ENCODE measurements at places on chromosomes 1 and 21.
A peak's percentile ranks its signal among the peaks of the same experiment; 100 is the strongest.

GRCh38 chr1:156203331-156203730 lies 9.4 kb downstream of the SLC25A44 start:
- no peak for DNase-seq

DNA sequence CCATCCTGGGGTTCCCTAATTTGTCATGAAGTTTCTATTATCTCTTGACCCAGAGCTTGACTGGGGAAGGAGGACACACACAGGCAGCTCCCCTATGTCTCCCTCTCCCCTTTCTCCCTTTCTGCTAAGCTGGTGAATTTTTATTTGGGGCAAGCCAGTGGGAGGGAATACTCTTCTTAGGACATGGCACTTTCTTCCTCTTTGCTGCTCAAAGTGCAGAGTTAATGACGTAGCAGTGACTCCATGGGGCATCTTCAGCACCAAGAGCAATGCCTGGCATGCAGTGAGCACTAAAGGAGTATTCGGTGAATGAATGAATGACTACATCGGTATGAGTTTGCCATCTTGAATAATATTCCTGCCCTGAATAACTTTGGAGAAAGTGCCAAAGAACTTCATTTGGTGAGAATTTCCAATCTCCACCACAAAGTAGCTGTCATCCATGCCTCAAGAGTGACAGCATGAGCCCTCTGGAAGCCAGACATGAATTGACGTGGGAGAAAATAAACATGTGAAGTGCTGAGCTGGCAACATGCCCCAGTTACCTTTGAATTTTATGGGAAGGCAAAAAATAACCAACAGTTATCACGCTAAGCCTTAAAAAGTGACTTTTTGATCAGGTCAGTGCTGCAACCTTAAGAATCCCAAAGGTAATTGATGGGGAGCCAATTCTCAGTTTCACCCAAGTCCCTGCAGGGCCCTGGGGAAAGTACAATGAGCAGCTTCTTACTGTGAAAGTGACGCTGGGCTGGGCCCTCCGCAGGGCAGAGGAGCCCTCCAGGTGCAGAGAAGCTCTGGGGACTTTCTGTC lies 22.1 kb upstream of the ATF3 start:
- no peak for DNase-seq

GRCh38 chr1:98002288-98002687 lies 81.5 kb upstream of the DPYD start:
- no peak for DNase-seq

DNA sequence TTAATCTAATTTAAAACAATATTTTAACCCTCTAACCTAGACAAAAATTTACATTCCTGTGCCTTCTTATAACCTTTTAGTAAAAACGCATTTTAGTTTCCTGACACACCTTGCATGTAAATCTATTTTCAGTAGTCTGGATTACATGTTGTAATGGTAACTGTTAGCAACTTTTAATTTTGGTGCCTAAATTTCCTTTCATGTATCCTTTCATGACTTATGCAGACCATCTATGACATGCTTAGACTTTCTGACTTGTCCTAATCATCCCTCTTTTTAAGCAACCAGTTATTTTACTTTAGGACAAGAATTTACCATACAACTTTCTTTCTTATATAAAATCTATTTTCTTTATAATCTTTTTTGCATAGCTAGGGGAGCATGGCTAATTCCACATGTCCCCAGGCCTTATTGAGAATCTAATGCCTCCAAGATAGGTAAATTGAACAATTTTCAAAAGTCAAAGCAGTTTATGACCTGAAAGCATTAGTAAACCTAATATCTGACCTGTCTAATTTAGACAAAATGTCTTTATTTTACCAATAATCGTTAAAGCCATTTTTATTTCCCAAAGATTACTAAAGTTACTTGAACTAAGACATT lies 57.5 kb upstream of the IL12RB2 start:
- no peak for DNase-seq

DNA sequence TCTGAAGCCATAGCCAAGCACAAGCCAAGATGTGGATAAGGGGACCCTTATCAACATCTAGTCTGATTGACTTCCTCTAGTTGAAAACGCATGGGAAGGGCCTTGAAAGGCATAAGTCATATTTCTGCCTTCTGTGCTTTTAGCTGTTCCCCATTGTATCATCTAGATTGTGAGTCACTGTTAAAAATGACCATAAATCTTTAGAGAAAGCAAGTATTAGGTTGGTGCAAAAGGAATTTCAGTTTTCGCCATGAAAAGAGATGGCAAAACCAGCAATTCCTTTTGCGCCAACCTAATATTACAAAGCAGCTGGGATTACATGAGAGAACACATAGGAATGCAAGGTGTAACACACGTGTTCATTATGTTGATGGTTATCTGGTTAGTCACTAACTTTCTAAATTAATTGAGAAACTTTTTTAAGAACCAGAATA lies 63.6 kb downstream of the CLIC6 start:
- no peak for DNase-seq

DNA sequence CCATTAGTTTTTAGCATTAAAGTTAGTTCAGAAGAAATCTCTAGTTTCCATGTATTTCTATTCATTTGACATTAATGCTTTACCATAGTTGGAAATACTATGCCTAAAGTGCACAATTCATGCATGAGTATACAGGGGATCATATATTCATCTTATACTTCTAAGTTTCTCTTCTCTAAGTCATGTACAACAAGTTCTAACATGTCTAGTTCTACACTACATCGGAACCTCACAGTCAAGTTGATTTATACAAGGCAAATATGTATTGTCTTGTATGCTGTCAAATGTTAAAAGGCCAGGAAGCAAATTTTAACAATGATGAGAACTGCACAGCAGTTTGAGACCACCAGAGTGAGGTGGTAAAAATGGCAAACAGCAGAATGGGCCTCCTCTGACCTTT lies 22.9 kb upstream of the MOB3C start:
- DNase-seq = no peak

DNA sequence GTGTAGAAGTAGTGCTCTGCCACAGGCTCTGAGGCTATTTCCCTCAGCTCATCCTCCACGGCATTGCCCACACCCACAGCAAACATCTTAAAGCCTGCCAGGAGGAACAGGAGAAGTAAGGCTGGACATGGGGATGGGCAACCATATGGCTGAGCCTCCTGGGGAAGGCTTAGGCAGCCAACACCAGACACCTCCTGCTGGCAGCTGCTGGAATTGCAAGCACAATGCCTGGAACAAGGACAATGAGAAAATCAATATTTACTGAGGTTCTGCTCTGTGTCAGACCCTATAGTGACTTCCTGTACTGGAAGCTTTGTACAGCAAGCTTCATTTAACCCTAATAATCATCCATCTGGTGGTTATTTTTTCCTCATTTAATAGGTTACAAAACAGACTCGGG lies 8.2 kb downstream of the MATN1 start:
- DNase-seq = no peak

DNA sequence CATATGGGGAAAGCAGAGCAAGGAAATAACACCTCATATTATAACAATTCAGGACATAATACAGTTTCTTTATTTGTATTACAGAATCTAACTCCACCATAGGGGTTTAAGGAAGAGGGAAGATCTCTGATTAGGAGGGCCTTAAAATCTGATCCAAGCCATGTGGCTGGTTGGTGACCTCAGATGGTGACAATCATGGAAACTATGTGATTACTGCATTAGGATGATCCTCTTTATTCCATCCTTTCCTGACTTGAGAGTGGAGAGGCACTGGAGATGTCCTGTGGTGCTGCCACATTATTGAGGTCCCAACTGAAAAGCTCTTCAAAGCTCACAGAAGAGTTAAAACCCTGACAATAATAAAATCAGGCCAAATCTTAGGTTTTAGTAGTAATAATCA lies 168.1 kb upstream of the BEND5 start:
- DNase-seq = no peak

GRCh38 chr1:185421485-185422107 lies 104.6 kb upstream of the IVNS1ABP start:
- no peak for DNase-seq

- no peak for DNase-seq
Measured at GRCh38 chr21:38843806-38844503, 38.2 kb downstream of the ETS2 start.

DNA sequence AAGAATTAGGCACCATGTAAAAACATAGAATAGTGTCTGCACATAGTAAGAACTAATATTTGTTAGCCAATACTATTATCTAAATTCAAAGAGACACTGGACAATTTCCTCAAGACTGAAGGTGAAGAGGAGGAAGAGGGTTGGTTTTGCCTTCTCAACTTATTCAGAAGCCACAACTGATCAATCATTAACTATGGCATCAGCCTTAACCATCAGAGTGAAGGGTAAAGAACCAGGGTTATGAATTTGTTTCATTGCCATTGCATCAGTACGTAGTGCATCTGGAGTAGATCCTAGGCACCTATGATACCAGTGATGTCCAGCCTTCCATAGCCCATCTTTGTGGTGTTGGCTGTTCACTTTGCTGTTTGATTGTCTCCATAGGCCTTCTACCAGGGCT lies 421.7 kb upstream of the DEPDC1 start:
- DNase-seq = no peak

DNA sequence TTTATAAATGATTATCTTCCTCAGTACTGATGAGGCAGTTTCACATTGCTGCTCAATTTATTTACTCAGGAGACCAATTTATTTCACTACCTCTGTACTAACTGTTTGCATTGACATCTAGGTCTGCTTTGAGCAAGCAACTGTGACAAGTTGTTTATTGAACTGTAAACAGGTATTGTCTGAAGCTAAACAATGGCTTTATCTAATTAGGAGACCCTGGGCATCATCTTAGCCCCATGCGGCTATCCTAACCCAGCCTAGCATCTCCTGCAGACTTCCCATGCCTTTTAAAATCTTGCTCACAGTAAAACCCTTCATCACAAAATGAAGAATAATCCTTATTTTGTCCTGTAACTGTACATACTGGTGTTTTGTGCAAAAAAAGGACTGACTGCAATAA lies 348.2 kb downstream of the RWDD3 start:
- DNase-seq = no peak

DNA sequence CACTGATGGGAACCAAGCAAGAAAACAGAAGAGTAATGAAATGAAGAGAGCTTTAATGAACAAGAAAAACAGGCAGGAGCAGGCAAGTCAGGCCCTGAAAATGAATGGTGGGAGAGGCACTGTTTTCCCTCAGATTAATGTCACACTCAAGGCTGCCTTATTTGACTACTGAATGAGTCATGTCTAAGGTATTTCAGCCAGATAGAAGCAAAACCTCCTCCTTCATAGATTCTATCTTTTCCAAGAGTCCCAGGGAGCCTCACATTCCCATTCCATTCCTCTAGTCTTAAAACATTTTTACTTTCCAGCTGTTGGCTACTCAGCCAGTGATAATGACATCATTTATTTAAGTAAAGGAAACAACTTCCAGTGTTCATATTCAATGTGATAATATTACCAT lies 228.4 kb upstream of the NRIP1 start:
- DNase-seq = no peak

- DNase-seq = no peak
Measured at GRCh38 chr1:22349362-22350043, 102.1 kb upstream of the ZBTB40 start.

DNA sequence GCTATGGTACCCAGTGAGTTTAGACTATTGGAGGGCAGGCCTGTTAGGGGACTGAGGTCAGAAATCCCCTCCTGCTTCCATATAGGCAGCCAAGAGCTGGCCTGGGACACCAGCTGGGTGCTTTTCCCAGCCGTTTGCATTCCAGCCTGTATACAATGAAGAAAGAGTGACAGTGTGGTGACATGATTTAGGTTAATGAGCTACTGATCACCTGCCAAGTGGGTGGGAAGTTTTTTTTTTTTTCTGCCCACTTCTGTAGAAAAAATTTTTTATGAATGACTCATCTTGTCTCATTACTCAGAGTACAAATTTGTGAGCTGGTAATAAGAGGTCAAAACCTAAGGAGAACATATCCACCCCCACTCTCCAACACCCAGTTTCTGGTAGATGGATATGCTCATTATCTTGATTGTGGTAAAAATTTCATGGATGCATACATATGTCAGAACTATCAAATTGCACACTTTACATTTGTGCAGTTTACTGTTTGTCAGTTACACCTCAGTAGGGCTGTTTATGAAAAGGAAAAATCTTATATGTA lies 16.4 kb upstream of the CGN start:
- no peak for DNase-seq

DNA sequence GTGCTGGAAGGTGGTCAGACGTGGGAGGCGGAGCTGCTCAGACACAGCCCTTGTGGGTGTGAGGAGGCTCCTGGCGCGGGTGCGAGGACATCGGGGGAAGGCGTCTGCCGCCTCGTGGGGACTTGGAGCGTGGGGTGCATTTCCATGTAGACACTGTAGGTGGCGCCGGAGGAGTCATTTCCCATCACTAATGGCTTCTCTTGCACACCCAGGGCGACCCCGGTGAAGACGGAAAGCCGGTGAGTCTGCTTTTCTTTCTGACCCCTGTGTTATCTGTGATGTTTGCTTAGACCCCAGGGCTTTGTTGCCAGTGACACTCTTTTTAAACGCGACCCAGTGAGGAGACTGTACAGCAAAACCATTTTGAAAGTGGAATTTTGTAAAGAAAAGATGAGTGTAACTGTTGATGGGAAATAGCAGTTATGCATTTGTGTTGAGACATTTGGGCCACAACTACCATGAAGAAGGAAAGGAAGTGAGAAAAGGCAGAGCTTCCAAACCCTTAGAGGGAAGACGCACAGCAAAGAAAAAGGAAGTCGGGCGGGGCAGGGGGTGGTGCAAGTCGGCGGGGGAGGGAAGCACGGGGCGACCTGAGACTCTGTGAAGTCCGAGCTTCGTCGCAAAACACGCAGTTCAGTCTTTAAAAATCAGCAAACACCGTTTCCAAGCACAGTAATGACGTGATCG lies 64.0 kb downstream of the SLC19A1 start:
- DNase-seq = peak; percentile 81

GRCh38 chr1:23288201-23288600 lies 55.9 kb downstream of the HNRNPR start:
- no peak for DNase-seq

DNA sequence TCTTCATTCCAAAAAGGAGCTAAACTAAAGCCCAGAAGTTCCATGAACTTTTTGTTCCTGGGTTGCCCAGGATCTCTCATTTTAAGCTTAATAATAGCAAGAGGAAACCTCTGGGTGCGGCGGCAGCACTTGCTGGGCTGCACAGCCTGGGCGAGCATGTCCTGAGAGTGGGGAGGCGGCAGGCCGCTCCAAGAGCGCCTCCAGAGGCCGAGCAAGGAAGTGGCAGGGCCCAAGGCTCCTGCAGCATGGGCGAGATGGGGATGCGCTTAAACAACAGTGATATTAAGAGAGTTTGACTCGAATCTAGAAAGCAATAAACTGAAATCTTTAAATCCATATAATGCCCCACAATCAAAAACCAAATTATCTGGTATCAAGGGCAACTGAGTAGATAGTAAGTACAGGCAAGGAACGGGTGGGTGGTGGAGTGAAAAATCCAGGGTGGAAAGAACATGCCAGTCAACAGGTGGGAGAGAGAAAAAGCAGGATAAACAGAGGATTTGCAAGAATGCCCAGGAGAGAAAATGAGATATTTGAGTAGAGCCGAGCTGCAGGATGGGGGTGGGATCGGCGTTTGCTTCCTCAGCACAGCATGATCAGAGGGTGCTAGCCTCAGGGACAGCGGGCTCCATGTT lies 14.1 kb upstream of the TNR start:
- DNase-seq = peak; percentile 47
